Pons (tissue), 1 donor: ENCODE measurements at places on chromosomes 4 and X.

- peak; percentile 19 for DNase-seq
Measured at GRCh38 chrX:151680805-151681204, 14.5 kb upstream of the PRRG3 start.

GRCh38 chr4:56042225-56042624, 93.5 kb downstream of the CEP135 start:
- DNase-seq: no peak

- DNase-seq: no peak
Measured at GRCh38 chrX:15751155-15751819, 13.2 kb downstream of the CA5B start.

- DNase-seq: no peak
Measured at GRCh38 chrX:24657671-24658386, 10.7 kb upstream of the PCYT1B start.

DNA sequence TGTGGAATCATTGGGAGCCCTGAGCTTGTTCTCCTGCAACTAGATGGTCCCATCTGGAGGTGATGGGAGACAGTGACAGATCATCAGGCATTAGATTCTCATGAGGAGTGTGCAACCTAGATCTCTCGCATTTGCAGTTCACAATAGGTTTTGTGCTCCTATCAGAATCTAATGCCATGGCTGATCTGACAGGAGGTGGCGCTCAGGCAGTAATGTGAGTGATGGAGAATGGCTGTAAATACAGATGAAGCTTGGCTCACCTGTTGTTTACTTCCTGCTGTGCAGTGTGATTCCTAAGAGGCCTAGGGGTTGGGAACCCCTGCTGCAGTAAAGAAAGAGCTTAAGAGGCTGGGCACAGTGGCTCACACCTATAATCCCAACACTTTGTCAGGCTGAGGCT, 42.2 kb upstream of the PUDP start:
- no peak for DNase-seq

DNA sequence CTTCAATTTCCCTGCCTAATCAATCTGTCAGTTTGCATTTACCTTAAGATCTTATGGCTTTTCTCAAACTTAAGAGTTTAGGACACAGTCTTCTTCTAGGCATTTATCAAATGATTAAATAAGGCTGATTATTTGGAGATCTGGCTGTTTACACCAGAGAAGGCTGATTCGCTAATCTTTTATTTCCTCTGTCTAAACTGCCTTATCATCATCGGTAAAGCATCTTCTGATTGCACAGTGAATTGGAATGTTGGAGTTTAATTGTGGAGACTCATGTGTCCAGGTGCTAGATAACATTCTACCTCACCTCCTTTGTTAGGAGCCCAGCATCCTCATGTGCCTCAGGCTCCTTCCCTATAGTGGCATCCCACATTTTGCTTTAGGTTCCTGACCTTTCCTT, 100.3 kb upstream of the DDIT4L start:
- no peak for DNase-seq

DNA sequence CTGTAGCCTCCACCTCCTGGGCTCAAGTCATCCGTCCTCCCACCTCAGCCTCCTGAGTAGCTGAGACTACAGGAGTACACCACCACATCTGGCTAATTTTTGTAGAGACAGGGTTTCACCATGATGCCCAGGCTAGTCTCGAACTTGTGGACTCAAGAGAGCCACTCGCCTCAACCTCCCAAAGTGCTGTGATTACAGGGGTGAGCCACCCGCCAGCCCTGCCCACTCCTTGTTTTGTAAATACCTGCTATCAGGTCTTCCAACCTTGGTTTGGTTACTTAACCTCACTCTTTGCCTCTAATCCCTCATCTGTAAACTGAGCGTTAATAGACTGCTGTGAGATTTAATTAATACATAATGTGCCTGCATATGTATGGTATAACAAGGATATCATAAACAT, 803 bp downstream of the CNGA1 start:
- no peak for DNase-seq

DNA sequence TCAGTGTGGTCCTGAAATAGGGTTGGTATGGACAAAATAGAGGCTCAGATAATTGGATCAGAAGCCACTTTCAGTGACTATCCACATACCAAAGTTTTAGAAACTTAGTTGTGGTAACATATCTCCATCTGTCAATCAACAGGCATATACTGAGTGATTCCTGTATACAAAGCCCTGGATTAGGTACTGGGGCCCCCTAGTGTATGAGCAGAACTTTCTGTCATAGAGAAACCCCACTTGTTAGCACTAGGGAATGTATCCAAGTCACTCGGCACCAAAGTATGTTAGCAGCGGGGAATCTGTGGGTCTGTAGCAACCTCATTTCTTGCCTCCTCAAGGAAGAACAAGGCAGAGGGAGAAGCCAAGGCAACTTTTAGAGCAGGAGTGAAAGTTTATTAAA, 50.7 kb downstream of the MAP7D3 start:
- no peak for DNase-seq

DNA sequence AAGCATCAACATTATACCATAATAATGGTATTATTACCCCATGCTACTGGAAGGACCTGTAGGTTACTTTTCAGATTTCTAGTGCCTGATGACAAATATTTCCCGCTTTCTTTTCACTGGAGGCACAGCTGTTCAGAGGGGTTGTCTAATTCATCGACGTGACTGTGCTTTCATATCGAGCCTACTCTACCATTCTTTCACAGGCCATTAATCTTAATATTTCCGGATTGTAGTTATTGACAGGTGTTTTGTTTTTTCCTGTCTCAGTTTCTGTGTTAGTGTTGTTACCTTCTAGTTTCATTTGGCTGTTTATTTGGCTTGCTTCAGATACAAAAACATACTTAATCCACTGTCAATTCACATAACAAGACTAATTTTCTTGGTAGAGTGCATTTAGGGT, 330.9 kb downstream of the SPOCK3 start:
- DNase-seq: no peak

- no peak for DNase-seq
Measured at GRCh38 chr4:137934911-137935310, 307.2 kb downstream of the SLC7A11 start.

GRCh38 chr4:188552741-188553275, 413.6 kb downstream of the TRIML1 start:
- no peak for DNase-seq

DNA sequence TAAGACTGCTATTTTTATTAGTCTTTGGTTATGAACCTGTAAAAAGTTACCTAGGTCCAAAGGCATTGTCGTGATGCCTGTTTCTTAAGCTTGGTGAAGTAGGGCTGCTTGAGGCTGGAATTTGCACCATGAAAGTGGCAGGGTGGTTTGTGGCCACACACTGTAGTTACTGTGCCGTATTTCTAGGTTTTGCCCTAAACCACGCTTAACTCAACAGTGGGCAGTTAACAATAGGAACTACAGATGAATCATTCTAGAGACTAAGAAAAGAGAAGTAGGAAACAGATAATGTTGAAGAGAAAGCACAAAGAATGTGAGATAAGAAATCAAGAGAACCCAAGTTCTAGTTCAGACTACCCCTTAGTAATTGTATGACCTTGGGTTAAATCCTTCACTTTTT, 11.5 kb downstream of the ETNPPL start:
- no peak for DNase-seq

- no peak for DNase-seq
Measured at GRCh38 chr4:108991551-108992328, 228.9 kb upstream of the ETNPPL start.

- no peak for DNase-seq
Measured at GRCh38 chrX:31590581-31591114, 518.8 kb upstream of the FTHL17 start.

DNA sequence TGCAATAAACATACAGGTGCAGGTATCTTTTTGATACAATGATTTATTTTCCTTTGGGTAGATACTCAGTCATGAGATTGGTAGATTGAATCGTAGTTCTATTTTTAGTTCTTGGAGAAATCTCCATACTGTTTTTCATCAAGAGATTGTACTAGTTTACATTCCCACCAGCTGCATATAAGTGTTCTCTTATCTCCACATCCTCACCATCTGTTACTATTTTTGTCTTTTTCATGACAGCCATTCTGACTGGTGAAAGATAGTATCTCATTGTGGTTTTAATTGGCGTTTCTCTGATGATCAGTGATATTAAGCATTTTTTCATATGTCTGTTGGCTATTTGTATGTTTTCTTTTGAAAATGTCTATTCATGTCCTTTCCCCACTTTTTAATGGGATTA, 202.2 kb downstream of the RAPGEF2 start:
- DNase-seq: no peak

DNA sequence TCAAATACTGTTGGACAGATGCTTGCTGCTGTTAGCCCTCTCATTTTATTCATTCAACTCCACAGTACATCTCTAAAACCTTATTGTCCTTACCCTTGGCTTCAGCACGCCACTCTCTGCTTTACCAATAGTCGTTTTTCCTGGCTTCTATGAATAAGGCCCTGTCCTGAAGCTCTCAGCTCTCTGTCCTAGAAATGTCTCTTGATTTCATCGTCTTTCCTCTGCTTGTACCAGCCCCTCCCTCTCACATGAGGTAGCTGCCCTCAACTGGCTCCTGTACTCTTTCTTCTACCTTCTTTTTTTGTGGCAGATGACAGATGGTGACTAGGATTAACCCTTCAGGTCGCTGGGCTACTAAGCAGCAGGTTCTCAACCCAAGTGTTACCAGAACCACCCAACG, 11.4 kb downstream of the ADGRA3 start:
- DNase-seq: peak; percentile 32

- DNase-seq: no peak
Measured at GRCh38 chr4:181307824-181308223, 935.4 kb upstream of the TENM3 start.

- DNase-seq: peak; percentile 8
Measured at GRCh38 chr4:118284169-118284568, 68.6 kb downstream of the PRSS12 start.

- DNase-seq: peak; percentile 76
Measured at GRCh38 chr4:139556724-139557555, 921 bp upstream of the SETD7 start.

- no peak for DNase-seq
Measured at GRCh38 chr4:8329859-8330761, 60.6 kb downstream of the HTRA3 start.

- no peak for DNase-seq
Measured at GRCh38 chrX:133669214-133669613, 253.9 kb upstream of the GPC4 start.

DNA sequence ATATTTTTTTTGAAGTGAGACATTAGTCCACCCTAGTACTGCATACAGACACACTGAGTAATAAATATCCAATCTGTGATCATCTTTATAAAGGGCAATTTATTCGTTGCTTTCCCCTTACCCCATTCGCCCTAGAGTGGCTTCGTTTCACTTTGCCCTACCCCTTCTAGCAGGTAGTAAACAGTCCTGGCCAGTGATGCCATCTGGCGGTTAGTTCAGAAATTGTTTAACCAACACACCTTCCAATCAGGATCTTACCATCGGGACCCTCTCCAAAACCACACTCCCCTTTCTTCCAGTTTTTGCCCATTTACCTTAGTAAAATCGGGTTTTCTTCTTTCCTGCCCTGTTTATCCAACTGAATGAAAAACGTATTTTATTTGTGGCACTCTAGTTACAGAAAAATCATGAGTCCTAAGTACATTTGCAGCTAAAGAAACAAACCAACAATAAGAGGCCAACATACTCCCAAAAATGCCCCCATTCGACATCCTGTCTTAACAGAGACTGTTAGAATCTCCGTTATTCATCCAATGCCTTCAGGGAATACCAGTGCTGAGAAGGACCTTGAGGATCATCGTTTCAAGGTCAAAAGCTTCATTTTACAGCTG, 2.2 kb downstream of the PPA2 start:
- DNase-seq: peak; percentile 88

DNA sequence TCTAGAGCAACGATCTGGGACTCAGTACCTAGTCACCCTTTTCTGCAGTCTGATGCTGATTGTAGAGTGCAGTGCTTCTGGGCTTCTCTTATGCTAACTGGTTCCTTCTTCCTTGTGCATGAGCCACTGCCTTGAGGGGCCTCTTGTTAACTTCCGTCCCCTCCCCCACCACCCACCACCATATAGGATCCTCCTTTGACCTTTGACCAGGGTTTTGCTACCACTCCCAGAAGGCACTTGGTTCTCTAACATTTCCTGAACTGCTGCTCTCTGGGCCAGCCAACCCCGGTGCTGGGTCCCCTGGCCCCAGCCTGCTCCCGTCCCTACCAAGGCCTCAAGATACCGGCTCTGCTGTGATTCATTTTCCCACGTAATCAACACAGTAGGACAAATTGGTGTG, 104.6 kb upstream of the KLF3 start:
- no peak for DNase-seq

- DNase-seq: peak; percentile 76
Measured at GRCh38 chr4:72312032-72312650, 256.9 kb downstream of the ADAMTS3 start.

DNA sequence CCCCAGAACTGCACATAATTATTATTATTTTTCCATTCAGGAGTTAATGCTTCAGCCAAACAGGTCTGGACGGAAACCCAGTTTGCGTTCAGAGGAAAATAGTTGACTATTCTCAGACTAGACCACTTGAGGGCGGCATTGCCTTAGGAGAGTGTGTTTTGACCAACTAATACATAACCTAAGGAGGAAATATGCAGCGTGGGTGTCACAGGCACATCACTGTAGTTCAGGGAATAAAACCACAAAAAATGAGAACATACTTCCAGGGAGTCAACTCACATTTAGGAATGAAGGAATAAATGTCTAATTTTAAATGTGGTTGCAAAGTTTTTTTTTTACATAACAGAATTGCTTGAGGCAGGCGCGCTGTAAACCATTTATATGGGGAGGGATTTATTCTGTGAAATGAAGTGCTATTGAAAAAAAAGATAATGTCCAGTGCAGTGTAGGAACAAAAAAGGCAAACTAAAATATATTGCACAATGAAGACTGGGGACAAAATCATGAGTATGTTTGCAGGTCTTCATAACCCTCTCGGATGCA, 93.3 kb downstream of the SYNPO2 start:
- peak; percentile 79 for DNase-seq

- peak; percentile 67 for DNase-seq
Measured at GRCh38 chrX:13000301-13000811, 25.4 kb downstream of the TMSB4X start.

GRCh38 chr4:153788413-153789276, at the start of gene SFRP2:
SFRP2 (minus strand) TSS chr4:153789083; CDS start chr4:153788835, 248 bp downstream.
- no peak for DNase-seq
